Mesendoderm (in vitro differentiated cells): ENCODE measurements at places on chromosomes 6 and 20.
A peak's percentile ranks its signal among the peaks of the same experiment; 100 is the strongest.

DNA sequence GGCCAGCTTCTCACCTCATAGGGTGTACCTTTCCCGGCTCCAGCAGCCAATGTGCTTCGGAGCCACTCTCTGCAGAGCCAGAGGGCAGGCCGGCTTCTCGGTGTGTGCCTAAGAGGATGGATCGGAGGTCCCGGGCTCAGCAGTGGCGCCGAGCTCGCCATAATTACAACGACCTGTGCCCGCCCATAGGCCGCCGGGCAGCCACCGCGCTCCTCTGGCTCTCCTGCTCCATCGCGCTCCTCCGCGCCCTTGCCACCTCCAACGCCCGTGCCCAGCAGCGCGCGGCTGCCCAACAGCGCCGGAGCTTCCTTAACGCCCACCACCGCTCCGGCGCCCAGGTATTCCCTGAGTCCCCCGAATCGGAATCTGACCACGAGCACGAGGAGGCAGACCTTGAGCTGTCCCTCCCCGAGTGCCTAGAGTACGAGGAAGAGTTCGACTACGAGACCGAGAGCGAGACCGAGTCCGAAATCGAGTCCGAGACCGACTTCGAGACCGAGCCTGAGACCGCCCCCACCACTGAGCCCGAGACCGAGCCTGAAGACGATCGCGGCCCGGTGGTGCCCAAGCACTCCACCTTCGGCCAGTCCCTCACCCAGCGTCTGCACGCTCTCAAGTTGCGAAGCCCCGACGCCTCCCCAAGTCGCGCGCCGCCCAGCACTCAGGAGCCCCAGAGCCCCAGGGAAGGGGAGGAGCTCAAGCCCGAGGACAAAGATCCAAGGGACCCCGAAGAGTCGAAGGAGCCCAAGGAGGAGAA is 10.5 kb downstream of the GNAS-AS1 start:
- peak; percentile 36 for DNase-seq
- peaks cover 3% of the 10 kb centered on the region for H3K36me3 ChIP-seq
- H3K4me3 ChIP-seq: peak overlapping the region; percentile 11
- H3K4me1 ChIP-seq: peaks cover 6% of the 10 kb centered on the region
- H3K27me3 ChIP-seq: peaks cover 7% of the 10 kb centered on the region

DNA sequence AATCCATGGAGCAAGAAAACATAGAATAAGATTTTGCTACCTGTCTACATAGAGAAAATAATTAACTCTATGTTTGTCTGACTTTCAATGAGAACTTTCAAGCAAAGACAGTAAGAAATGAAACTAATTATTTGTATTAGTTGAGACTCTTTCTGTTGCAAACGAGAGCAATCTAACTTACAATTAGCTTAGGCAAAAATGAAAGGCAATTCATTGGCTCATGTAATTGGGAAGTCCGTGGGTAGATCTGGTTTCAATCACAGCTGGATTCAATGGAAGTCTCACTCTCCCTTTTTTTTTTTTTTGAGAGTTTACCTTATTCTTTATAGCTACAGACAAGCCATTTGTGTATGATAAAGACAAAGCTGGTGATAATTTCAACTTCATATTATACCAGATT is 68.2 kb upstream of the STXBP5 start:
- no peaks in the 10 kb centered on the region for H3K27me3 ChIP-seq
- no peak for DNase-seq
- H3K4me3 ChIP-seq: no peak overlapping the region
- H3K27ac ChIP-seq: no peak overlapping the region

DNA sequence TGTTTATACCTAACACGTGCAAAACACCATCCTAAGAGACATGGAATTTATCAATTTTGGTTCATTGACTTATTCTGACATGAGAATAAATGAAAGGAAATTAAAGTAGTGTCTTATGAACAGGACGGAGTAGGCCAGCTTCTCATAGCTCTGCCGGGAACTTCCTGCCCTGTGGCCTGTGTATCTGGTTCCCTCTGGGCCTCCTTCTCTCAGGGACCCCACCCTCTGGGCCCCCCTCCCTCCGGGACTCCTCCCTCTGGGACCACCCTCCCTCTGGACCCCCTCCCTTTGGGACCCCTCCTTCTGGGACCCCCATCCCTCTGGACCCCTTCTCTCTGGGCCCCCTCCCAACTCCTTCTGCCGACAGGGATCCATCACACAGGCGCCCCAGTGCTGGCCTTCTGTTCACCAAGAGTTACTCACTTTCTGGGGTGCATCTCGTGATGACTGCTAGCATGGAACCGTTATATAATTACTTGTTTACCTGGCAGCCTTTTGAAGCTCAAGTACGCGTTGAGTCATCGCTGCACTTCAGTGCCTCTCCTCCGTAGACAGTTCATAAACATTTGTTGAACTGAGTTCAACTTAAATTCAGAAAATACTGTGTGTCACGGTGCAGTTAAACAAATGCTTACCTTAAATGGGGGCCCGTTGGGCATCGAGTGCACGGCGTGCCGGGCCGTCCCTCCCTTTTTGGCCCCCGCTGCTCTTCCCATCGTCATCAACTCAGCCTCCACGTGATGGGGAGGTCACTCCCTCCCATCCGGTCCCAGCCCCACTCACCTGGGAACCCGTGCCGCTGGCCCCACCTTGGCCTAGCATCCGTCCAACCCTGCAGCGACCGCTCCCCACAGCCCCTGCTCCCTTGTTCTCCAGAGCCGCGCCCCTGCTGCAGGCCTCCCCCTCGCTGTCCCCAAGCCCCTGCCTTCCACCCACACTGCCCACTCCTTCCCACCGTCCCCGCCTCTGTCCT is 8.1 kb downstream of the CCR6 start:
- no peaks in the 10 kb centered on the region for H3K27me3 ChIP-seq
- DNase-seq: no peak
- H3K4me1 ChIP-seq: no peaks in the 10 kb centered on the region
- no peaks in the 10 kb centered on the region for H3K36me3 ChIP-seq
- H3K4me3 ChIP-seq: no peak overlapping the region

- no peak overlapping the region for H3K27ac ChIP-seq
- H3K4me3 ChIP-seq: no peak overlapping the region
- DNase-seq: no peak
- H3K27me3 ChIP-seq: no peaks in the 10 kb centered on the region
- H3K4me1 ChIP-seq: no peaks in the 10 kb centered on the region
Measured at GRCh38 chr6:154403788-154404187, 47.2 kb upstream of the IPCEF1 start.

DNA sequence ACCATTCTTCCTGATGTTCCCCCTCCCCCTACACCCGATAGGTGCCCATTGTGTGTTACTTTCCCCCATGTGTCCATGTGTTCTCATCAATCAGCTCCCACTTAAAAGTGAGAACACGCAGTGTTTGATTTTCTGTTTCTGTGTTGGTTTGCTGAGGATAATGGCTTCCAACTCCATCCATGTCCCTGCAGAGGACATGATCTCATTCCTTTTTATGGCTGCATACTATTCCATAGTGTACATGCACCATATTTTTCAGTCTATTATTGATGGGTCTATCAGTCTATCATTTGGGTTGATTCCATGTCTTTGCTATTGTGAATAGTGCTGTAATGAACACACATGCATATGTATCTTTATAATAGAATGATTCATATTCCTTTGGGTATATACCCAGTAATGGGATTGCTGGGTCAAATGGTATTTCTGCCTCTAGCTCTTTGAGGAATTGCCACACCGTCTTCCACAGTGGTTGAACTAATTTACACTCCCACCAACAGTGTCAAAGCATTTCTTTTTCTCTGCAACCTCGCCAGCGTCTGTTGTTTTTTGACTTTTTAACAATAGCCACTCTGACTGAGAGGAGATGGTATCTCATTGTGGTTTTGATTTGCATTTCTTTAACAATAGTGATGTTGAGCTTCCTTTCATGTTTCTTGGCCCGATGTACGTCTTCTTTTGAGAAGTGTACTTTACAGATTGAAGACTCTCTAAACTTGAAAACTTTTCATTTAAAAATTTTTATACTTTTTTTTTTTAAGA is 41.0 kb upstream of the GCNT2 start:
- no peaks in the 10 kb centered on the region for H3K36me3 ChIP-seq
- H3K27ac ChIP-seq: no peak overlapping the region
- H3K27me3 ChIP-seq: no peaks in the 10 kb centered on the region
- no peak overlapping the region for H3K4me3 ChIP-seq
- H3K4me1 ChIP-seq: no peaks in the 10 kb centered on the region
